NCI-H748 treated with DMSO at 0.1 percent for 48 hours (cell line): ENCODE measurements at places on chromosomes 3 and 15.

DNA sequence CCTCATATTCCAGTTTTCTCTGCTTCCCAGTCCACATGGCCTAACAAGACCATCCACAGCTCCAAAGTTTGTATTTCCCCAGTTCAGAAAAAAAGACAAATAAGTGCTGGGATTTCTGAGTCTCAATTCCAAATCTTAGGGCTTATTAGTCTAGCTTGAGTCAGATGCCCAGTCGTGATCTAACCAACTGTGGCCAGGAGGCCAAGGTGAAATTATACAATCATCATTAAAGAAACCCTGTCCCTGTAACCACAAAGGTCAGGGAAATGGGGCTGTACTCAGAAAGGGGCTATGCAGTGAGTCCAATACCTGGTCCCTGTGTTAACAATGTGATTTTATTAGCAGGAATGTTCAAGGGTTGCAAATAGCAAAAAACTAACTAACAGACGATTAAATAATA lies 40.5 kb upstream of the MITF start:
- DNase-seq, result no peak

DNA sequence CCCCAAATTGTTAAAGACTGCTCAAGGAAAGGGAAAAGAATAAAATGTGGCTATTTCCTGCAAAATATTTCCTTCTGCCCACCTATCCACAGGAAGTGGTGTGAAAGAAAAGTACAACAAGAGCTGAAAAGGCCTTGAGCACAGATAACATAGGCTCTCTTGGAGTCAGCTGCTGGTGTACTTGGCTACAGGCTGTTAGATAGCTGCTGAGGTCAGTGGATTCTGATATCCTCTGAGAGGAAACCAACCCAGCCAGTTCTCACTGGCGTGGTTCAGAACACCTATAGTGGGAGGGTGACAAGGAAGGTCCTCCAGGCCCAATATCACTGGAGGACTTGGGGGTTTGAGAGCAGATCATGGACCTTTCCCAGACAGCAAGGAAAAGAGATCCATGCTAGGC lies 124.4 kb upstream of the GAP43 start:
- no peak for DNase-seq

- no peak for DNase-seq
These were observed 13.1 kb upstream of the DUT start for GRCh38 chr15:48318131-48318530.

DNA sequence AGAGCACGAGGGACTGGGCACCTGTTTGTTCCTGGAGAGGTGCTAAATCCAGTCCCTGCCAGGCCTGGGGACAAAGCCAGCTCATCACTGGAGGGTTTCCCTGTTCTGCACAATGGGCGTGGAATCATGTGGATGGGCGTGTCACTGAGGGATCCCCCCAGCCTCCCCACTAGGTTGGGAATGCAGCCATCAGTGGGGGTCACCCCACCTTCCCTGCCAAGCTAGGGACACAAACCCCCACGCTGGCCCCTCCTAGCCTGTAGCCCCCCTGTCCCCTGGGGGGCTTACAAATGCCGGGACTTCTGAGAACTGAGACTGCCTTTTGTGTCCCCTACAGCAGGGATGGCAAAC lies 61.9 kb downstream of the NSMCE3 start:
- DNase-seq, result no peak

DNA sequence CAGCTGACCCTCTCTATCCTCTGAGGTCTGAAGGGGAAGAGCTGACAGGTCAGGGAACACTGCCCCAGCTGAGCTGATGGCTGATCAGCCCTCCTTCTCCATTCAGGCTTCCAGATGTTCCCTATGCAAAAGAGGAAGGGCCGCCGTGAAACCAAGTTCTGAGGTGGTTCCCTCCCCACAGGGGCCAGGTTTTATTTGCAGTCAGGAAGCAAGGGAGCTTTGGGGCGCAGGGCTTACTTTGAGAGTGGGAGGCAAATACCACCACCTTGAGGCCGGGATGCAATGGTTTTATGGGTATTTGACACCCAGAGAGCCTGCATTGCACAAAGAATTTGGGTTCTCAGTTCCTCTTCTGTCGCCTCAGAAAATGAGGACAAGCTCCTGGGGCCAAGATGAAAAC lies 186.9 kb downstream of the ARRDC4 start:
- no peak for DNase-seq

GRCh38 chr15:59379531-59379930 lies 6.9 kb upstream of the MYO1E start:
- DNase-seq, result no peak

- no peak for DNase-seq
These were observed 1.1 kb upstream of the SUCLG2 start for GRCh38 chr3:67655364-67656121.

DNA sequence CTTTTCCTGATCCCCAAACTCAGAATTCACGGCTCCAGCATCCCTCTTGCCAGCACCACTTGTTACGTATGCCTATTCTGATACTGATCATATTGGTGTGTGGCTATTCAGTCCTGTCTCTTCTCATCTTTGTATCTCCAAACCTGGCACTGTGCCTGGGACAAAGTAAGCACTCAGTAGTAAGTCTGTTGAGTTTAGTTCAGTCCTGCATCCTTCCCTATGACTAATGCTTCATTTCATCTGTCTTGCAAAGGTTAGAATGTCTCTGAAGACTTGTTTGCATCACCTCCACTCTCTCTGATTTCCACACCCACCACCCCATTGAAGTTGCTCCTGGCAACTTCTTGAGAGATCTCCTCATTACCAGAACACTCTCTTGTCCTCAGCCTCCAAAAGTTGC lies 80.3 kb downstream of the HMG20A start:
- DNase-seq, result no peak

DNA sequence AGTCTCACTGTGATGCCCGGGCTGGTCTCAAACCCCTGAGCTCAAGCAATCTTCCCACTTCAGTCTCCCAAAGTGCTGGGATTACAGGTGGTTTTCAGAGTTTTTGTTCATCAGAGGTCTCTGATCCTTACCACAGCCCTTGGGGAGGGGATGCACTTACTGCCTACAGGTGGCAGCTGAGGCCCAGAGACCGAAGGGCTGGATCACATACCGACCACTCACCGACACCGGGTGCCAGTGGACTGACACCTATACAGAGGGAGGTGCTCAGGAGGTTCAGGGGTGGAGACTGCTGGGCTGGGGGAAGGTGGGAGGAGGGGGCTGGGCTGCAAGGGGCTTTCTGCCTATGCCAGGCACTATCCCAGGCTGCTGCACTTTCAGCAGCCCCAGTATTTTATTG lies 19.5 kb downstream of the DUSP7 start:
- DNase-seq, result no peak

- peak; percentile 58 for DNase-seq
These were observed 33.2 kb downstream of the HOMER2 start for GRCh38 chr15:82919231-82919886.

DNA sequence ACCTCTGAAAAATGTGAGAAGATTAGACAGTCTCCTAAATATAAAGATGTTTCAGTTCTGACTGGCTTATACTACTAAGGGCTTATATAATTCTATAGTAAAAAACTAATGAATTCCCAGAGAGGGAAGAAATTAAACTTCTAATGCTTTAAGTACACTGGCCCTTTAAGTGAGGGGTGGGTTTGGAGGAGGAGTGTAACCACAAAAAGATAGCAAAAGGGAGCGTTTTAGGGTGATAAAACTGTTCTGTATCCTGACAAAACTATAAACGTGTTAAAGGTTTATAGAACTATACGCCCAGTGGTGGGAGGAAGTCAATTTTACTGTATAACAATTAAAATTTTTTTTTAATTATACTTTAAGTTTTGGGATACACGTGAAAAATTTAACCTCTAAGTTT lies 45.8 kb downstream of the CEP152 start:
- no peak for DNase-seq

- DNase-seq, result no peak
These were observed 706 bp downstream of the FSIP1 start for GRCh38 chr15:39781967-39782302.

GRCh38 chr15:98124581-98124980 lies 164.1 kb downstream of the ARRDC4 start:
- DNase-seq, result no peak

- no peak for DNase-seq
These were observed 29.6 kb downstream of the SST start for GRCh38 chr3:187640569-187641059.

DNA sequence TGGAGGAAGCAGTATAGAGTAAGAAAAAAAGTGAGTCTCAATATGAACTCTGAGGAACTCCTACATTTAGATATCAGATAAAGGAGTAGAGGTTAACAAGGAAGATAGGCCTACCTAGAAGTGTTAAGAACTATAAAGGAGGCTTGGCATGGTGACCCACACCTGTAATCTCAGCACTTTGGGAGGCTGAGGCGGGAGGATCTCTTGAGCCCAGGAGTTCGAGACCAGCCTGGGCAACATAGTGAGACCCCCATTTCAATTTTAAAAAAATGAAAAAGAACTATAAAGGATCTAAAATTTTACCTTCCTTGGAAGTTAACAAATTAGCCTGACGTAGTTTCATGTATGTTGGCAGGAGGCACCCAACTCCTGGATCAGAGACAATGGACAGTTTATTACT lies 14.5 kb downstream of the IREB2 start:
- no peak for DNase-seq

GRCh38 chr3:46029953-46030543 lies 2.8 kb upstream of the XCR1 start:
- DNase-seq, result no peak

GRCh38 chr3:5172018-5172417 lies 15.5 kb upstream of the EDEM1 start:
- no peak for DNase-seq

GRCh38 chr15:71997691-71998090 lies 120.3 kb downstream of the MYO9A start:
- DNase-seq, result no peak

DNA sequence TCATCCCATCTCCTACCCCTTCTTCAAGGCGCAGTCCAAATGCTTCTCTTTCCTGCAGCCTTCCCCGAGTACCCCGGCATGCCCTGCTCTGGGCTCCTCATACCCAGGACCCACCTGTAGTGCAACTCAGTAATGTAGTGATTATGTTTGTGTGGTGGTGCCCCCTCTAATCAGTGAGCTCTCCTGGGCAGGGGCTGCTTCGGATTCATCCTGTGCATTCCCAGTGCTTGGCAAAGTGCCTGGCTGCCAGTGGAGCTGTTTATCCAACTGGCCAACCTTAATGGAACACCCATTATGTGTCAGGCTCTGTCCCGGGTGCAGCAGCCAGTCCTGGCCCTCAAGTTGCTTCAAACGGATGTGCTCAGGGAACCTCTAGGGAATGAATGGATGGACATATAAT lies 174.4 kb upstream of the LINGO1 start:
- no peak for DNase-seq

DNA sequence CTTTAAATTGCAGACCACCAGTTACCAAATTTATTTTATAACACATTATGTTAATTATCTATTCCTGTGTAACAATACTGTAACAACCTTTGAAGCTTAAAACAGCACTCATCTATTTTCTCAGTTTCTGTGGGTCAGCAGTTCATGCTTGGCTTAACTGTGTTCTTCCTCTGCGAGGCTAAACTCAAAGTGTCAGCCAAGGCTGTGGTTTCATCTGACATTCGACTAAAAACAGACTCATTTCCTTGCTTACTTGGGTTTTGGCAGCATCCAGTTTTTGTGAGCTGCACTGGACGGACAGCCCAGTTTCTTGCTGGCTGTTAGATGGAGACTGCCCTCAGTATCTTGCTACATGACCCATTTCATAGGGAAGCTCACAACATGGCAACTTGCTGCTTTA lies 247.3 kb upstream of the KCNH8 start:
- no peak for DNase-seq

- no peak for DNase-seq
These were observed 20.3 kb downstream of the BBS4 start for GRCh38 chr15:72706266-72706665.

GRCh38 chr15:66723826-66724731 lies 22.0 kb downstream of the SMAD6 start:
- DNase-seq, result no peak

DNA sequence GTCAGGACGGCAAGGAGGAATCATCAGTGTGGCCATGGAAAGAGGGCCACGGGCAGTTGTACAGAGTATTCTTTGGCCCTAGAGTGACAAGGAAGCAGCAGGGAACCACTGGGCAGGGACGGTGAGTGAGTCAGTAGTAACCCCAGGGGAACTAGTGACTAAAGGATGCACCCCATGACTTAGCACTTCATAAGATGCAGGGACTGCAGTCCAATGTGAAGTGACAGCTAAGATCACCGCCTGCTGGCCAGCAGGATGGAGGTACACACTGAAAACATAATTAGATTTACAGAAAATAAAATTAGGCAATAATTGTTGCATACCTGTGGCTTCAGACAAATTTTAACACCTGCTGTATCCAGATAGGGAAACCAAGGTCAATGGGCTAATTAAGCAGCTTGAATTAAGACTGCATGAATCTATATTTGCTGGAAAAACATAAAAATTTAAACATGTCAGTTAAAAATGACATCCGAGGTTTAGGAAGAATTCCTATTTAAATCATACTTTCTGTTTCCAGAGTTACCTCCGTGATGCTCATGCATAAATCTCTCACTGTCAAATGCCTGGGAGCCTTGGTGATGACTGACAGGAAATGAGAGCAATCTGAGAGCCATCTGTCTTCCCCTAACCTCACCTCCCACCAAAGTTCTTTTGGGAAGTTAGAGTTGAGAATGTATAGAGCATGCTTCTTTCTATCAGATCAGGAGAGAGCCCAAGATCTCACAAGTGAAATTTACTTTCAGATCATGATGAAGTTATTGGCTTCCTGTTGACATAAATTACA lies 56.5 kb downstream of the DCLK3 start:
- no peak for DNase-seq

DNA sequence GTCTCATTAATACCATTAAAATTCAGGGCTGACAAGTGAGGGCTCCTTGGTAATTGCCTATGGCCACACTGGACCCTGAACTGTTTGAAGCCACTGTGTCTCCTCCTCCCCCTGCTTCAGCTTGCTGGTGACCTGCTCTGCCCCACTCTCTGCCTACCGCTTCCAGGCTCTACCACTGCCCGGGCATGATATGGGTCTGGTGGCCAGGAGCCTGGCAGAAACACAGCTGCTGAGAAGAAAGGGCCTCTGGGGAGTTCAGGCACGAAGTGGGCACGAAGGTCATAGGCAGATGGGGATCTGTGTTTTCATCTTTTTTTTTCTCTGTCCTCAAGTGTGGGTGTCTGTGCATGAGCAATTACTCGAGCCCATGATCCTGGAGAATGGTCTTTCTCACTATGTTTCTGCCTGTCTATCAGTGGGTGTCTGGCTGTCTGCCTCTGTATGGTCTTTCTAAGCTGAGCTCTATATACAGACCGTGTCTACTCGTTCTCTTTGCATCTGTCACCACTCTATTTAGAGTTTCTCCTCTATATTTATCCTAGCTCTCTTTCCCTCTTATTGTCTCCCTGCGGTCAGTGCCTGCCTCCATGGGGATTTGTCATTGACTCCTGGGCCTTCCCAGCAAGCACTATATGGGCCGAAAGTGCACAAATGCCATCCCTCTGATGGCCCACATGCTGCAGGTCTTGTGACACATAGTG lies 42.1 kb upstream of the EPHB1 start:
- DNase-seq, result no peak

DNA sequence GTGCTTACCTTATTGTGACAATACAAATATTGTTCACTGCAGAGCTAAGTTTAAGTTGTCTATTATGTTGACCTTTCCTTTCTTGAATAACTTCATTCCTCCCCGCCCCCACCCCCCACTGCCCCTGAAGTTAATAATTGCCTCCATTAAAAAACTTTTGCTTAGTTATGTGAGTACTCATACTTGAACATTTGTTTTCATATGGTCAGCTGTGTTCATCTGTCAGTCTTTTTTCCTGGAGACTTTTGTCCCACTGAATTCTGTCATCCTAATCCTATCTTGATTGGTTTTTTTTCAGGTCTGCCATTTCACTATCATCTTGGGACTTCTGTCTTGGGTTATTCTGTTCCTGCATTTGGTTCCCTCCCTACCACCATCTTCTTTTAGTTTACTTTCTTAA lies 8.5 kb downstream of the SLC25A36 start:
- DNase-seq, result no peak
